Fibroblast of mammary gland (primary cell): ENCODE measurements at places on chromosomes 7 and 10.

GRCh38 chr7:137871170-137871915, 24.6 kb upstream of the DGKI start:
- DNase-seq = peak; percentile 49

DNA sequence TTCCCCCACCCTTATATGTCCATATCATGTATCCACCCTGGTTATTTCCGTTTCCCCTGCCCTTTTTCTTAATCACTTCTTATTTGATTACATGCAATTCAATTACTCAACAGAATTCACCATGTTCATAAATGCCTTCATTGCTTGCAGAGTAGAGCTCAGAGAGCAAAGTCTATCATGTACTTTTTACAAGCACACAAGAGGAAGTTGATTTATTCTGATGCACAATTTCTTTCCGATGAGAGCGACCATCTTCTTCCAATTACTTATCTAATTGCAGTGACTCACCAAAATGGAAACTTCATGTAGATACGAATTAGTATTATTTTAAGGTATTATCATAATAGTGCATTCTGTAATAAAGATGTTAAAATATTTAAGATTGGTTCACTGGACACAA, 430.5 kb upstream of the KLF6 start:
- DNase-seq = peak; percentile 37

DNA sequence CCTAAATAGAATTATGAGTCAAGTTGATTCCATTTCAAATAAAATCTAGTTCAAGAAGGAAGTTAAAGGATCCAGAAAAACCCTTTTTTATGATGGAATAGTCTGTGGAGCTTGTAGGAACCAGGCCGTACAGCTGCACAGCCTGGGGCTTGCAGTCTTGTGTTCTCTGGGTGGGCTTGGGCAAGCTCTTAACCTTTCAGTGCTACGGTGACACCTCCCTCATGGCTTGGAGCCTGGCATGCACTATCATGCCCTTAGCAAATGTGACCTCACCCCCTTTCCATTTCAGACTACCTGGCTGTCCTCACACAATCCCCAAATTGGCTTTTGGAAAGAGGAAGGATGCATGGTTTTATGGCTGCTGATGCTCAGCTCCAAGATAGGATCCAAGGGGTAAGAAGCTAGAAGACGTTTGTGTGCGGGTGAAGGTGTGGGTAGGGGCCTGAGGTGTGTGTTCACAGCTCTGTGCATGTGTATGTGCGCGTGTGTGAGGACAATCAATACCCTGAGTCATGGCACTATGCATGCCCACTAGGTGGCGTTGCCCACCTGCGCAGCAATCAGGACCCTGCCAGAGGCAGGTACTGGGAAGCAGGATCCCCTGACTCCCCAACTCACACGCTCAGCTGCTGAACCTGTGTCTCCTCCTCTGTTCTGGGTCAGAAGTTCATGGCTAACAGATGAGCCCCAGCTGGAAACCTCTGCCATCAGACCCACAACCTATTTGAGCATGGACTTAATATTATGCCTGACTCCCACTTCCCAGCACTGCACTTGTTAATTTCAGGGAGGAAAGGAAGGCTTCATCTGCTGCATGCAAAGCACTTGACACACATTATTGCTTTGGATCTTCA, 113.4 kb downstream of the PTPN20 start:
- DNase-seq = peak; percentile 37

DNA sequence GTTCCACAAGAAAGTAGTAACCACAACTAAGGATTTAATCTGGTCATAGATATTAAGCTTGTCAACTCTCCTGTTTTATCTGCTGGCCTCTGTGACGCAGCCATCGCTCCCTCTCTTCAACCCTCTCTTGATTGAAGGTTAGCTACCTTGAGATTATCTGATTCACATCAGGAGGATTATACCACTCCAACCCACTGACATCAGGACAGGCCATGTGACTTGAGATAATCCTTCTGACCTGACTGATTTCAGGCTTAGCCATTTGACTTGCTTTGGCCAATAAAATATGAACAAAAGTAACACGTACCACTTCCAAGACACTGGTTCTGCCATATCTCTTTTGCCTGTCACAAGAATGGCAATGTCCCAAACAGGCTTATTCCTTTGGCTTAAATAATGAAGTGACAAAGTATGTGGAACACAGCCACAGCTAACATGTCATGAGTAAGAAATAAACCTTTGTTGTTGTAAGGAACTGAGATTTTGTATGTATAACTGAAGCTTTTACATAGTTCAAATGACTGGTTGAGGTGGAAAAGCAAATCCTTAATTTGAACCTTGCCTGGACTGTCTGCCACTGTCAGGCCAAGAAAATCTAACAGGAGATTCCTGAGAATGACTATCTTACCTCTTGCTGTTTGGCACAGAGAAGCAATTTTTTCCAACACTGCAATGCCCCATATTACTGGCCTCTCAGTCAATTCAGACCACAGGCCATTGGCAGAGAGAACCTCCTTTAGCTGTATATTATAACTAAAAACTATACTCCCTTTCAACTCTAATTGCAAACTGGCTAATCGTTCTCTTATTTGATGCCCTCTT, 13.9 kb downstream of the ZNF438 start:
- no peak for DNase-seq

DNA sequence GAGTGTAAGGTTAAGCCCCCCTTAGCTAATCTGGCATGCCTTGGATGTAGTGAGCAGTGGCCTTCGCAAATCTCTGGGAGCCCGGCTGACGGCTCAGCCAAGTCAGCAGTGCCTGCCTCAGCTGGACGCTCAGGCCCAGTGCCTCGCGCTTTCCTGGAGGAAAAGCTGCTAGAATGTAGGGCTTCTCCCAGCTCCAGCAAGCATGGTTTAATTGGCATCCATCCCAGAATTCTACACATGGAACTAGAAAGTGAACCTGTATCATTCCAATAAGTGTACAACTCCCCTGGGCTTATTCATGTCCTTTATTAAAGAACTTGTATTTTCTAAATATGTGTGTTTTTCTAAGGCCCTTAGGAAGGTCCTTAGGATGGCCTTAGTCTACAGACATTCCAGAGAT, 287.8 kb upstream of the SHH start:
- DNase-seq = no peak

DNA sequence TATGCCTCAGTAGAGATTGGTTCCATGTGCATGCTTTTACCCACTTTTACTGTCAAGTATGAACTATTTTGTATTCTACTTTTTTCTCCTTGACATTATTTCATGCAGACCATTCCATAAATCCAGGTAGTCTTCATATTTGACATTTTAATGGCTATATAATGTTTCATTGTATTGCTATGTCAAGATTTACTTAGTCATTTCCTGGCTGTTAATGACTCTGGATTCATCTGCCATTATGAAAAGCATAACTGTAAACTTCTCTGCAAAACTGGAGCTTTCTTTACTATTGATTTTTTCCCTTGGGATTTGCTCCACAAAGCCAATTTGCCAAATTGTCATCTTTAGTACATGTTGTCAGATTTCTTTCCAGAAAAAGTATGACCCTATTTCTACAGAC, 6.8 kb upstream of the MSRB2 start:
- no peak for DNase-seq

DNA sequence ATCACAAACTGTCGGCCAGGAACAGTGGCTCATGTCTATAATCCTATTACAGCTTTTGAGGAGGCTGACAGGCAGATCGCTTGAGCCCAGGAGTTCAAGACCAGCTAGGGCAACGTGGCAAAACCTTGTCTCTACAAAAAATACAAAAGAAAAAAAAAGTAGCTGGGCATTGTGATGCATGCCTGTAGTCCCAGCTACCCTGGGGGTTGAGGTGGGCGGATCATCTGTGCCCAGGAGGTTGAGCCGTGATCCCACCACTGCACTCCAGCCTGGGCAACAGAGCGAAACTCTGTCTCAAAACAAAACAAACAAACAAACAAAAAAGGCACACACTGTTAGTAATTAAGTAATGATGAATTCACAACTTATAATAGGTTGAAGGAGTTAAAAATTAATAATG, 441.5 kb upstream of the PCDH15 start:
- DNase-seq = no peak

- peak; percentile 8 for DNase-seq
Observed at GRCh38 chr10:26621889-26622711, 75.4 kb upstream of the PDSS1 start.

DNA sequence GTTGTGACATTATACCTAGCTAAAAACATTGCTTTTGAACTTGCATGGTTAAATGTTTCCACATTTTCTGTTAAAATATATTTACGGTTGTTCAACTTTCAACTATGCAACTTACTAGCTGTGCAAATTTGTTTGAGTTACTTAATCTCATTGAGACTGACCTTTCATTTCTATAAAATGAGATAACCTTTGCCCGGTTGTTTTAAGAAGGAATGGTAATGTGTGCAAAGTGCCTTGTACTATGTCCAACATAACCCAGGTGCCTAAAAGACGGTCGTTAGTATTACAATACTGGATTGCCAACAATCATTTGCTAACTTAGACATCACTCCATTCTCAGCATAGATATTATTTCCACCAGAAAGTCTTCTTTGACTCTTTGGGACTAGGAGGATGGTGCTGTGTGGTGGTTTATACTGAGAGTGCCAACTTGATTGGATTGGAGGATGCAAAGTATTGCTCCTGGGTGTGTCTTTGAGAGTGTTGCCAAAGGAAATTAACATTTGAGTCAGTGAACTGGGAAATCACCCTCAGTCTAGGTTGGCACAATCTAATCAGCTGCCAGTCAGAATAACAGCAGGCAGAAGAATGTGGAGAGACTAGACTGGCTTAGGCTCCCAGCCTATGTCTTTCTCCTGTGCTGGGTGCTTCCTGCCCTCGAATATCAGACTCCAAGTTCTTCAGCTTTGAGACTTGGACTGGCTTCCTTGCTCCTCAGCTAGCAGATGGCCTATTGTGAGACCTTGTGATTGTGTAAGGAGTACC, 85.2 kb upstream of the PDSS1 start:
- DNase-seq = no peak

GRCh38 chr10:8594176-8594575, 539.7 kb downstream of the GATA3 start:
- DNase-seq = no peak

- no peak for DNase-seq
Observed at GRCh38 chr7:22251281-22251680, 105.7 kb downstream of the RAPGEF5 start.

DNA sequence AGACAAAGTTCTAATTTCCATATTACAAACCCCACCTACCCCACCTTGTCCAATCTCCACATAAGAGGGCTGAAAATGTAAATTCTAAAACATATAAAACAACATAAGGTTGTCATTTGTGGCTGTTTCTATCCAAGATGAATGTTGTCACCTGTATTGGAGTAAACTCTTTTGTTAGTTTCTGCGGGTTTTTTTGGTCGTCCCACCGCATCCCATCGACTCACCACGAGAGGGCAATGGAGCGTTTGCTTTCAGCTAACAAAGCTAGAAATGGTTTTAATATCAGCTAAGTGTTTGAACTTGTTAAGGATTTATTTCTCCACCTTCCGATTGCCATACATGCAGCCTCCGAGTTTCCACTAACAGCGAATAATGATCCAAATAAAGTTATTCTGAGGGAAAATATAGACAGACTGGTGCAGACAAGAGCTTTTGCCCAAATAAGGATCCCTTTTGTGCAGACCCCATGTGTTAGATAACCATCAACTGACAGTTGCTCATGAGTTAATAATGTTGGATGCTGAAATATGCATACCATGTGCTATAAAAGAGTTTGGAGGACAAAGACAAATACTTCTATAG, 137.2 kb downstream of the ARID5B start:
- peak; percentile 81 for DNase-seq

- no peak for DNase-seq
Observed at GRCh38 chr10:123391275-123392028, 237.2 kb downstream of the BUB3 start.

- DNase-seq = peak; percentile 54
Observed at GRCh38 chr10:103153302-103154197, 39.5 kb downstream of the NT5C2 start.

DNA sequence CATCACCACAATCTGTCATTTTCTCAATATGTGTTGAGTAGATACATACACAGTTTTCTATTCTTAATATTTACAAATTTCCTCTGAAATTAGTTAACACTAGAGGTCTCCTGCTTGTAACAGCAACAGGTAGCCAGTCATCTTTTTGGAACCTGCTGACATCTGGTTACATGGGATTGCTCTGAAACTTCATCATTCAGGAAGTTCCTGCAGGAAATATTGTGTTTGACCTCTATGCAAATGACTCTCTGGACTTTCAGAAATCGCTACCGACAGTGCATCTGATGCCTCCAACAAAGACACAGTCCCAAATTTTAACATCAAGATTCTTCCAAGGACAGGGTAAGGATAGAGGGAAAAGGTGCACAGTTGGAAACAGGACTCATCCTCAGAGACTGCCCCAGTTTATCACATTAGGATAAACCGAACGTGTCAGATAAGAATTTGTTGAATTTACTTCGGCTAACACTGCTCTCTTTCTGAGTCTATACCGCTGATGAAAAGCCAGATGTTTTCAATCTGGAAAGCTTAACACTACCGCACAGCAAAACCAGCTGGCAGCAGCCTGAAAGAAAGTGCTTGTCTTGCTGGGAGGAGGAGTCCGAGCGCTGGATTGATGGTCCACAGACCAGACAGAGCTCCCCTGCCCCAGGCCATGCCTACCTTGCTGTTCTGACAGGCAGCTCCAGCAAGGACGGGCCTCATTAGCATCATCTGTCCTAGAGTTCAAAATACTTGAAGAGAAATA, 633.4 kb downstream of the PARD3 start:
- DNase-seq = peak; percentile 72

- no peak for DNase-seq
Observed at GRCh38 chr10:62079885-62080559, 178.5 kb downstream of the ARID5B start.

GRCh38 chr7:3107228-3107763, 63.6 kb upstream of the CARD11 start:
- DNase-seq = no peak

GRCh38 chr7:106466867-106467266, 182.1 kb upstream of the NAMPT start:
- DNase-seq = no peak

DNA sequence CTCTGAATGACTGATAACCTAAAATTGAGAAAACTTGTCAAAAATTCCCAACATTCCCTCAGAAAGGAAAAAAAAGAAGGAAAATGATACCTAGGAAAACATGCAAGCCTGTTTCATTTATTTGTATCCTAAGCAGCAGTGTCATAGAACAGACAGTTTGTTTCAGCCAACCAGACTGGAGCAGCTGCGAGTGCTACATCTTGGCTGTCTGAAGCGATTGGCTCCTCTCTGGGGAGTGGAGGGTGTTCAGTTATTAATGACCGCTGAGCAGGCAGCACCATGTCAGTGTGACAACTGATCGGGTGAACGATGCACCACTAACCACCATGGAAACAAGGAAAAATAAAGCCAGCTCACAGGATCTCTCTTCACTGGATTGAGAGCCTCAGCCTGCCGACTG, at the start of gene LRRN3:
Gene LRRN3, plus strand, starts transcription at position 282 of the 400 bp plus-strand sequence. CDS start 31,646 bp downstream, outside the sequence.
- DNase-seq = peak; percentile 52

- DNase-seq = no peak
Observed at GRCh38 chr10:124369986-124370385, 48.7 kb downstream of the OAT start.

- DNase-seq = no peak
Observed at GRCh38 chr10:31606841-31607240, 287.8 kb downstream of the ZEB1 start.
